ENCODE measurements at places on chromosomes 7 and 10. TPM values are rescaled to one million over a fixed set of nuclear protein-coding genes. Genes with fewer than 3 reads are reported as not detected.

DNA sequence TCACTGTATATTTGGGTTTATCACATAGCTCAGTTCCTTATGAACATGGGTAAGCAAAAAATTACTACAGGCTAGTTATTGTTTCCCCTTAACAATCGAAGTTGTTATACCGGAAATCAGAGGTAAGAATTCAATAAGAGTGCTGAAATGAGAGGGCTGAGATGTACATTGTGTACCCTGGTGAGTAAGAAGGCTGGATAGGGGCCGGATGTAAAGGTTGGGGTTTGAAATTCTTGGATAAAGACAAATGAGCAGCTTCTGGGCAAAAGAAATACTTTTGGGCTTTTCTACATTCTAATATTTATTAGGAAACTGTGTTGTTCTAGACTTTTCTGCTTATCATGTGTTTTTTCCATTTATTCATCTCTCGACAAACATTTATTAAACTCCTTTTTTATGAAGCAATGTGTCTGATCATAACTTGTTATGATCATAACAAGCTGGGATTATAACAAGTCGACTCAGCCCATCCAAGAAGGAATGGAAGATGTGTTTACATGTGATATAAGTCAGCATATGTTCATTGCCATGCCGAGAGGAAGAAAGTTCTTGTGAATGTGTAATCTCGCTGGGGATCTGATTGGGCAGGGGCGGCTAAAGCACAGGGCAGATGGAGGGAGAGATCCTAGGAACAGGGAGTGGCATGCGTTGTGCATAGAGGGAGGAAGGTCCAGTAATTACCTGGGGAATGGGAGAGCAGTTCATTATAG lies 155.3 kb downstream of the PLXDC2 start:
- DNase-seq: no peak

The TRPV5 gene
- not detected for total RNA-seq

The ENO4 gene
- not detected for total RNA-seq

GRCh38 chr10:13528123-13528874 lies 515 bp downstream of the BEND7 start:
- no peak for DNase-seq

The SEMA3C gene
- 0.26 TPM for total RNA-seq

- DNase-seq: no peak
Measured at GRCh38 chr7:19705663-19706062, 3.2 kb downstream of the POLR1F start.

GRCh38 chr10:114541081-114541796 lies 116.8 kb downstream of the ABLIM1 start:
- peak; percentile 23 for DNase-seq

- no peak for DNase-seq
Measured at GRCh38 chr7:128167042-128167701, 73.9 kb upstream of the LEP start.

DNA sequence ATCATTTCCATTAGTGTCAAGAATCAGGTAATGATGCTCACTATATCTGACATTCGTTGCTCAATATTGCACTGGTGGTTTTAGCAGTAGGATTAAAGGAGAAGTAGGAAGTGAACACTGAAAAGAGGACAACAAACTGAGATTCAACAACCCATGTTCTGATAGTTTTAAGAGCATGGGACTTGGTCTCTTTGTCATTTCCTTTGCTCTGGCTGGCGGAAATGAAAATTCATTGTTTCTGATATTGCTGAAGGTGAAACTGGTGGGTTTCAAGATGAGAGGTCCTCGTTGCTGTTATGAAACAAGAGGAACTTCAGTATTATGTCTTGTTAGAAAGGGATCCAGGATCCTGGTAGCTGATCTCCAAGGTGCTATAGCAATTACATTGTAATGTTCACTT lies 129.0 kb downstream of the DNAH11 start:
- DNase-seq: no peak

The CPVL gene
- total RNA-seq: 6.0 TPM
